Retinal pigment epithelial cell (primary cell): ENCODE measurements at places on chromosomes 5 and 9.

- no peak for DNase-seq
Observed at GRCh38 chr9:37503736-37504135, 18.0 kb downstream of the POLR1E start.

- no peak for DNase-seq
Observed at GRCh38 chr9:85715587-85715986, 26.2 kb downstream of the AGTPBP1 start.

- DNase-seq = no peak
Observed at GRCh38 chr5:165015547-165015946, 1510.1 kb downstream of the MAT2B start.

GRCh38 chr5:95076395-95077185 lies 208.3 kb downstream of the MCTP1 start:
- no peak for DNase-seq

- no peak for DNase-seq
Observed at GRCh38 chr5:56012281-56012963, 17.7 kb upstream of the IL6ST start.

- no peak for DNase-seq
Observed at GRCh38 chr9:118785456-118785855, 583.8 kb downstream of the BRINP1 start.

GRCh38 chr5:38634568-38635369 lies 78.3 kb upstream of the LIFR start:
- DNase-seq = peak; percentile 75

GRCh38 chr5:80177236-80177635 lies 78.6 kb downstream of the SERINC5 start:
- DNase-seq = no peak

DNA sequence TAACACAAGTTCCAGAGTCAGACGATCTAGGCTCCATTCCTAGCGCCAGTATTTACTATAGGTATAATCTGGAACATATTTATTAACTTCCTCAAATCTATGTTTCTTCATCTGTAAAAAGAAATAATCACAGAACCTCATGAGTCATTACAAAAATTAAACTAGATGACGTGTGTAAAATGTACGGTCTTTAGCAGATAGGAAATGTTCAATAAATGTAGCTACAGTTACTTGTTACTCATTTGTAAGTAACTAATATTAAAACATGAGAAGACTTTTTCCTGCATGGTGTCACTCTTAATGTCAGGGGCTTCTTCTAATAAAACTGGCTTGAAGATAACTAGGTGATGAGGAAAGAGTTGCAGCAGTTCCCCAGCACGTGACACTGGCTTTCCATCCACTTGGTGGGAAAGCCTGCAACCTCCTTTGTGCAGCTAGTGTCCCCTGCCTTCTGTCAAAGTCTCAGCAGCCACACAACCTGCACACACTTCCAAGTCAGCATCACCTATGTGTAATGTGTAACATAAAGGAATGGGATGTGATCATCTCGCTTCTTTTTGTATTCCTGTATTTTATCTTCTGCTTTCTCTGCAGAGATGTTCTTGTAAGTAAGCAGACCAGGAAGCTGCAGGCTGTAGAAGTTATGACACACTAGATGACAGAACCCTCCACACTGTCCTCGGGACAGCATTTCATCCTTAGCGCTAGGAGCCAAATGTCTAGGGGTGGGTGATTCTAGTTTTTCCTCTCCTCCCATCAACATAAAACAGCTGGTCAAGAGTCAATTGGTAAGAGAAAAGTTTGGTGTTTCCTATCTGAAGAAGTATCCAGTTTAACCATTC lies 1.8 kb upstream of the JAKMIP2 start:
- DNase-seq = no peak
